ENCODE measurements at places on chromosomes 11 and 22.

GRCh38 chr11:104120493-104121137, 43.3 kb downstream of the PDGFD start:
- DNase-seq, result no peak

DNA sequence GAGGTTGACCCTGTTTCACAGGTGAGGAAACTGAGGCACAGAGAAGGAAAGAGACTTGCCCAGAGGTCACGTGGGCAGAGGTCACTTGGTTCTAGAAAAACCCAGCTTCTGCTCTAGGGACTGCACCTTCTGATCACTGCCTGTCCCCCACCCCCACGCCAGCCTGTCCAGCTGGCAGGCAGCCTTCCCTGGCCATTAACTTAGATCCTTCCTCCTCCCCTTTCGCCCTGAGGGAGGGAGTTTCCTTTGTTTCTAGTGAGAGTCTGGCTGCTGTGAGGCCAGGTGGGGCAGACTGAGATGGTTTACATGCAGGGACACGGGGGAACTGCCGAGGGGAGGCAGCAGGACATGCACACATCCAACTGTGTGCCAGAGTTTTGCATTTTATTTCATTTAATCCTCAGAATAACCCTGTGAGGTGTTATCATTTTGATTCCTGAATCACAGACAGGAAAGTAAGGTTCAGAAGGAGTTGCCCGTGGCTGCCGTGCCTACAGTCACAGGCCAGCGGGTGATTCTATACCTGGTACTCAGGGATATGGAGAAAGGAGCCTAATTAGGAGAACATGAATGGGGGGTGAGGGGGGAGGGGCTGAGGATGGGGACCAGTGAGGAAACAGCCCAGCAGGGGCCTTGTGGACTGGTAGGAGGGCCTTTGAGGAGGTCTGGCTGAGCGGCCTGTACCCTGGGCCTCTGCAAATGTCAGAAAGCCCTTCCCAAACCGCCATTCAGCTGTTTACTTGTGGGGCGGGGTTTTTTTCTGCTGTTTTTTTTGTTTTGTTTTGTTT, 3.4 kb downstream of the FAM83F start:
- peak; percentile 22 for DNase-seq

GRCh38 chr11:101436511-101437142, 147.2 kb downstream of the TRPC6 start:
- DNase-seq, result no peak

- no peak for DNase-seq
Observed at GRCh38 chr11:70397336-70397982, 870 bp upstream of the CTTN start.

DNA sequence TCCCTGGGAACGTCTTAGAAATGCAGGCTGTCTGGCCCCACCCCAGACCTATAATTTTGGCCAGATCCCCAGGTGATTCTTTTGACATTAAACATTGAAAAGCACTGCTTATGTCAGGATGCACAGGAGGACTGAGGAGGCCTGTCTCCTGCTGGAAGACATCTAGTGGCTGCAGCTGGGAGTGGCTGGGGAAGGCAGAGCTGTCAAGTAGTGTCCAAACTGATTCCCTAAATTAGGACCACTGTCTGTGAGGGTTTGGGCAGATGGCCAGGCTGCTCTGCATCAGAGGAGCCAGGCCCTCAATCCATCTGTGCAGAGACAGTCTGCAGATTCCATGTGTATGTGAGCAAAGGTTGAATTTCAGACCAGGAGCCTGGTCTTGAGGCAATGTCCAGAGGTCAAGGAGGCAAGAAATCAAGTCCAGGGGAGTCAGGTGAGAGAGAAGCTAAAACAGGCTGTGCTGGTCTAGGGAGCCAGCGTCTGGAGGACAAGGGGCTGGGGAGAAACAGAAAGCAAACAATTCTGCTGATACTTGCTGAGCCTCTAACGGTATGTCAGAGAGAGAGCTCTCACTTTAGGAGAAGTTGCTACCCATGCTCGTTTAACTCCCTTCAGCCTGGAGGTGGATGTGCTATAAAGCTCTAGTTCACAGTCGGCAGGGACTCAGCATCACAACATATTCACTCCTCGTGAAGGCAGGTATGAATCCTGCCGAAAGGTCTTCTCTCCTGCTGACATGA, 15.3 kb upstream of the SYTL2 start:
- peak; percentile 56 for DNase-seq

DNA sequence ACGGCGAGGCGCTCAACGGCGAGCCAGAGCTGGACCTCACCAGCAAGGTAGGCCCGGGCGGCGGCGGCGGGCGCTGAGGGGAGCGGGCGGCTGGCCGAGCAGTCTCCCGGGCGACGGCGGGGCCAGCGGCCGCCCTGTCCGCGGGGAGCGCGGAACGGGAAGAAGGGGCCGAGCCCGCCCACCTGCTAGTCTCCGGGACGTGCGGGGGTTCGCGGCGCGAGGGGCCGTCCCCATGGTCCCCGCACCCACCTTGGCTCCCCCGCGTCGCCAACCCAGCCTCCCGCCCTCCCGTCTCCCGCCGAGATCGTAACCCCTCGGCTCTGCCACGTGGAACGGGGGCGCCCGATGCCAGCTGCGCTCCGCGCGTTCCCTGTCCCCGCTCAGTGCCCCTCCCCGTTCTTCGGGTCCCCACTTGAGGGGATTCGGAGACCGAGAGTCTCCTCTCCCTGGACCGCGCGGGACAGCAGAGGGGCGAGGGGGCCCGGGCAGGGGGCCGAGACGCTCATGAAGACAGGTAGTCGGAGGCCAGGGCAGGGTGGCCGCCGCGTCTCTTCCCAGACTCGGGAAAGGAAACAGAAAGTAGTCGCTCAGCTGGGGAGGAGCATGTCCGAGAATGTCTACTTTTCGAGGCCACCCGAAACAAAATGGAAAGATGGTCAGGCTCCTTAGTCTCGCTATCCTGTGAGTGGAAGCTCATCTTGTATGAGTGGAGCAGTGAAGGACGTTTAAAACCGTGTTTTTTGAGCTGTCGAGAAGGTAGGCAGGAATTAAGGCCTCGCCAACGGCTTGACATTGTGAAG, 557 bp downstream of the GTPBP1 start:
- peak; percentile 36 for DNase-seq

GRCh38 chr22:39612811-39613548, 42.4 kb downstream of the CACNA1I start:
- no peak for DNase-seq

DNA sequence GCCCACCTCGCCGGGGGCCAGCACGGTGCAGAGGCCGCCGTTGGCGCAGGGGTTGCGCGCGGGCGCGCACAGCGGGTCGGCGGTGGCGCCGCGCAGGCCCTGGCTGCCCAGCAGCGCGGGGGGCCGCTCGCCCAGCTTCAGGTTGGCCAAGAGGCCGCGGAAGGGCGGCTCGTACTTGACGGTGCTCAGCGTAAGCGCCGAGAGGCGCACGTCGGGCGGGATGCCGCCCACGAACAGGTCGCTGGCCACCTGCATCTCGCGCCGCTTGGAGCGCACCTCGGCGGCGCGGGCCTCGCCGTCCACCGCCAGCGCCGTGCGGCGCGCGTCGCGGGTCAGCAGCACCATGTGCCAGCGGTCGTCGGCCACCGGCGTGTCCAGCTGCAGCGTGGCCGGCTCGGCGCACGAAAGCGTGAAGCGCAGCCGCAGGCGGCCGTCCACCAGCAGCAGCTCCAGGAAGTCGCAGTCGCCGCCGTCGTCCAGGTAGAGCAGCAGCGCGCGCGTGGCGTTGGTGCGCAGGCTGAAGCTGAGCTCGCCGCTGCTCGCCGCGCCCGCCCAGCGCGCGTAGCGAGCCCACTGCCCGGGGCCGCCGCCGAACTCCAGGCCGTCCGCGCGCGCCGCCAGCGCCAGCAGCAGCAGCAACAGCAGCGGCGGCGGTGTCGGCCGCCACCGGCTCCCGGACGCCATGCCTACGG, 9.8 kb downstream of the NRXN2 start:
- no peak for DNase-seq

DNA sequence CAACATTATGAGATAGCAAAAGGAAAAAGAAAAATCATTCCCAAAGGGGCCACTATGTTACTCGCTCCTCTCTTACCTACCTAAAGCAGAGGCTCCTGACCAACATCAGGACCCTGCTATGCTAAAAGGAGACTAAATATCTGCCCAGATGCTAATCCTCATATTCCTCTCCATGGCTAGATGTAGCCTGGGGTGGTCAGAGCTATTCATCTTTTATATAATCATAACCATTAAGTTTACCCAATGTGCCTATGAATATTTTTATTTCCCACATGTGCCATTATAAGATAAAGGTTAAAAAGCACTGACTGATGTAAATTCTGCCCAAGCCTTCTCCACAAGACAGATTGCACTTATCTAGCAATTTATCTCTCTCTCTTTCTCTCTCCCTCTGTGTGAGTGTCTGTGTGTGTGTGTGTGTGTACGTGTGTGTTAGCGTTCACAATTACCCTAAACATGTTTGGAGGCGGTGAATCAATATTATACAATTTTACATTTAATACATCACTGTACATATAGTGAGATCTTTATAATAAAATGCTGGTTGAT, 41.2 kb upstream of the ANO5 start:
- DNase-seq, result no peak

GRCh38 chr11:46435679-46436078, 44.1 kb upstream of the CHRM4 start:
- no peak for DNase-seq

DNA sequence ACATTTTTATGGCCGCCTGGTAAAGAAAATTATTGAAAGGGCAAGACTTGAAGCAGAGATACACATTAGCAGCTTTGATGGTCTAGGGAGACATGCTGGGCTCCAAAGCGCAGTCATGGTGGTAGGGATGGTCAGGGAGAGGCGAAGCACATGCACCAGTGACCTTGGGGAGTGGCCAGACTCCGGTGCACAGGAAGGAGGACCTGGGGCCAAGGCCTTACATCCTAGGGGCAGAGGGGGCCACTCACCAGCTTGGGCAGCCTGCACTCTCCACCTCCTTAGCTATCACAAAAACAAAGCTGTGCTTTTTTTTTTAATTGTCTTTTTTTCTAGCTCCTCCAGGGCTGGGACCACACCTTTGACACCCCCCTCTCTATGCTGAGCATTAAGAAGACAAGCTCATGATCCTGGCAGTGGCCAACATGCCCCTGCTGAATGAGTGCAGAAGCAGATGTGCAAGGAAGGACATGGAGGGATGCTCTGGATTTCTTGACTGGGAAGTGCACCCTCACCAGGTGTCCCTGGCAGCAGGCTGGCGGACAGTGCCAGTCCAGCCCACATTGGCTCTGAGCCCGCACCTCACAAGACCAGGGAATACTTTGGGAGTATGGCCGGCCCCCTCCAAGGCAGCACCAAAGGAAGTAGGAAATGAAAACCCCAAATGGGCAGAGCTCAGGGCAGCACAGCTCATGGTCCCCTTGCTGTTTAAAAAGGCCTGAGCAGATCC, 619.9 kb downstream of the TBC1D22A start:
- DNase-seq, result no peak

DNA sequence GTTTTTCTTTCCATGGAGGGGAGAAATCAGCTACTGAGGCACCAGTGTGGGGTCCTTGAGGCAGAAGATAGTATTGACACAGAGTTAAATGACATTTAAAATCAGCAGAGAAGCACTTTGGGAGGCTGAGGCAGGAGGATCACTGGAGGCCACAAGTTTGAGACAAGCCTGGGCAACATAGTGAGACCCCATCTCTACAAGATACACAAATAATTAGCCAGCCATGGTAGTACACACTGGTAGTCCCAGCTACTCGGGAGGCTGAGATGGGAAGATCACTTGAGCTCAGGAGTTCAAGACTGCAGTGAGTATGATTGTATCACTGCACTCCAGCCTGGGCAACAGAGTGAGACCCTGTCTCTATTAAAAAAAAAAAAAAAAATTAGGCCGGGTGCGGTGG, 38.1 kb downstream of the KREMEN1 start:
- DNase-seq, result no peak

DNA sequence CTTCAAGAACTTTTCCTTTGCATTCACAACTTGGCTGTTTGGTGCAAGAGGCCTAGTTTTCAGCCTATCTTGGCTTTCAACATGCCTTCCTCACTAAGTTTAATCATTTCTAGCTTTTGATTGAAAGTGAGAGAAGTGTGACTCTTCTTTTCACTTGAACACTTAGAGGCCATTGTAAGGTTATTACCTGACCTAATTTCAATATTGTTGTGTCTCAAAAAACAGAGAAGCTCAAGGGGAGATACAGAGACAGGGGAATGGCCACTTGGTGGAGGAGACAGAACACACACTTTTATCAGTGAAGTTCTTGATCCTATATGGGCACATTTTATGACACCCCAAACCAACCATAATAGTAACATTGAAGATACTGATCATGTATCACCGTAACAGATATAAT, 532.3 kb downstream of the DLG2 start:
- no peak for DNase-seq

- DNase-seq, result peak; percentile 49
Observed at GRCh38 chr22:37020192-37020479, 594 bp downstream of the MPST start.

DNA sequence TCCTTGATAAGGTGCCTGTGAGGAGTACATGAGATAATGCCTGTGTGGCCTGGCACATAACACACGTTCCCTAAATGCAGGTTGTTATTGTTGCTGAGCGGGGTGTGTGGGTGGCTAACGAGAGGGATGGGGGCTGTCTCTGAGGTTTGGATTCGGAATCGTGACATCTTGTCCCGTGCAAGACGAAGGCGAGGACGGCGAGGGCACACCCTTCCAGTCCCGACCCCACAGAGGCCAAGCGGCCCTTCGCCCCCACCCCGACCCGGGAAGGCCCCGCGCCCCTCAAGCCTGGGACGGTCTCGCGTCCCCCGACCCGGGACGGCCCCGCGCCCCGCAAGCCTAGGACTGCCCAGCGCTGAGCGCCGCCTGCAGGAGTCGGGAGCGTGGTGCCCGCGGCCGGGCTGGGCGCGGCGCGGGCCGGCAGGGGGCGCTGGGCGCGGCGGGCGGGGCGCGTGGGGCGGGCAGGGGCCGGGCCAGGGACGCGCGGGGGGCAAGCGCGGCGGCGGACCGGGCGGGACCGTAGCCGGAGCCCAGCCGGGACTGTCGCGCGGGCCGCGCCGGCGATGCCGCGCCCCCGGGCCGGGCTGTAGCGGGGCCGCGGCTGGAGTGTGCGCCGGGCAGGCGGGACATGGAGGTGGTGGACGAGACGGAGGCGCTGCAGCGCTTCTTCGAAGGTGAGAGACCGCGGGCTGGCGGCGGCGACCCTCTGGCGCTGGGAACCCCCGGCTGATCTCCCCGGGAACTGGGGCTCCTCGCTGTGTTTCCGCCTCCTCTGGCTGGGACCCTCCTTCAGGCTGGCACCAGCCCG, at the start of gene MYRF:
Gene MYRF, plus strand, starts transcription at position 520 of the 808 bp plus-strand sequence. Its CDS starts 109 bp downstream, at position 629.
- DNase-seq, result peak; percentile 51

- no peak for DNase-seq
Observed at GRCh38 chr22:37420686-37421467, 6.4 kb downstream of the ELFN2 start.

- DNase-seq, result no peak
Observed at GRCh38 chr11:100808904-100809491, 121.9 kb downstream of the ARHGAP42 start.

- no peak for DNase-seq
Observed at GRCh38 chr22:29308148-29308790, 1.8 kb downstream of the GAS2L1 start.

DNA sequence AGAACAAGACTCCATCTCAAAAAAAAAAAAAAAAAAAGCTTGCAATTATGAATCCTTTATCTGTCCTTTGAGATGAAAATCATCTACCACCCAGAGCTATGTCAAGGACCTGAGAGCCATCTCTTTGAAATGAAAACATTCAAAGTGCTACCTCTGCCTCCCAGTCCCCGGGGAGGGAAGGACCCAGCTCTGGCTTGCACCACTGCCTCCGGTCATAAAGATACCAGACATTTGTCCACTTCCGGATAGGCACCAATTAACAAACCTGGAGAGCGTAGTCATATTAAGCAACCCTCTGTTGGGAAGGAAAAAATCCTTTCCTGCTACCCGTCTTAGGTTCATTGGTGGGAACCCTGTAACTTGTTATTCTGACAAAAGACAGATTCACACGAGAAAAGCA, 98.6 kb downstream of the ARHGAP8 start:
- no peak for DNase-seq

- no peak for DNase-seq
Observed at GRCh38 chr22:28984482-28985158, 77.0 kb downstream of the C22orf31 start.

Data from MG63 (cell line).